ENCODE measurements at places on chromosomes 12 and 14.

DNA sequence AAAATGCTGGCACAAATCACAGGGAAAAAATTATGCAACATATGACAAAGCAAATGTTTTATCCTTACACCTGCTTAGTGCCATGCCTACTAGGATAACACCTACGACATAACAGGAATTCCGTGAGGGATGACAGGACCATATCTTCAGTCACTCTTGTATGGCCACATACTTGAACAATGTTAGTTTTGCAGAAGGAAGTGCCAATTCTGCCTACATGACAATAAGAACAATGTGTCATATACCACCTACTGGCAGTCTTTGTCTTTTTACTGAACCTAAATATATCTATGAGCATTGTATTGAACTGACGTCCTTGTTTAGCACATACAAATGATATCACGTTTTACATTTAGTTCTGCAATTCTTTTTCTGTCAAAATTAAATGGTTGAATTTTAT is 234.0 kb downstream of the ADAMTS20 start:
- no peak for DNase-seq

DNA sequence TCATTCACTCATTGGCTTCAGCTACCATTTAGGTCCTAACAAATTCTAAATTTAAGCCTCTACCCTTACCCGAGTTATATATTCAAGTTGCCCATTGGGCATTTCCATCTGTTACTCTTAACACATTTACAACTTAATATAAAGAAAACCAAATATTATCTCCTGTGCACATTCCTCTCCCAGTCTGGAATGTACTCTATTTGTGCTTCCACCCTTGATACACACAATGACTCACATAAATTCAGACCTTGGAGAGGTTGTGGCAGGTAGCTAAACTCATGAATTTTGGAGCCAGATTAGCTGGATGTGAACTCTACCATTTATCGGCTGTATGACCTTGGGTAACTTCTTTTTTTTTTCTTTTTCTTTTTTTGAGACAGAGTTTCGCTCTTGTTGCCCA is 51.1 kb downstream of the BRMS1L start:
- no peak for DNase-seq

DNA sequence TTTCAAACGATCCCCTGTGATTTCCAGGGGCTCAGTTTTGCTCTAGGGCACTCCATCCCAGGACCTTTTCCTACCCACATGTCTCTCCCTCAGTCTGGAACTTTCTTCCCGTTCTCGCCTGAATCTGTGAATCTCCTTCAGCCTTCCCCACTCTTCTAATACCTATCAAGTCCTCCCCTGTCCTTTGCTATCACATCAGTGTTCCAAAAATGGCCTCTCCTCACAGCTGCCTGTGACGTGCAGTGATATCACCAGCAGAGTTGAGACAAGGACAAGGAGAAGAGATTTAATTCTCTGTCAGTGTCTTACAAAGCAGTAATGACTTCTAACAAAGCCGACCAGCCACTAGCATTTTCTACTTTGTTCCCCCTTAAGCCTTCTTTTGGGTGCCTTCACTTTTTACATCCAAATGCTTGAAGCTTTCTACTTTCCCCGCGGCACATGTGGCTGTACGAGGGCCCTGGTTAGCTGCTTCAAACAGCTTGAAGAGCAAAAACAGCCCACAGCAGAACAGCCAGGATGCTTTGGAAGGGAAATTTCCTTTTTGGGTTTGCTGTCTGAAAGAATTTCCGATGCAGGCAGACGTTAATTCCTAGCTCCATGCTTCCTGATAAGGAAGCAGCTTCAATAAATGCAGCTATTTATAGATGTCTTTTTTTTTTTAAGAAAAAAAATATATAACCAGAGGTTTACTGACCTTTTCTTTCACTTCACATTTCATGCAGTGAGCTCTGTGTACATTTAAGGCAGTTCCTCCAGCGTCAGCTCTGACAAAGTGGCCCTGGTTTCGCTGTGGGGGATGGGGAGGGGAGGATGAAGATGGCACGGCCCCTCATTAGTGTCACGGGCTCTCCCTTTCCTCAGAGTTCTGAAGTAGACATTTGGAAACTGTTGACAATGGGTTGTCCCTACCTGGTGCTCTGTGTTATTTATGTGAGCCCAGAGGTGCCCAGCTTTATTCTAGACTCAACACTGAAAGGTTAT is 109.3 kb downstream of the ETV6 start:
- no peak for DNase-seq

- DNase-seq: no peak
Measured at GRCh38 chr14:102028733-102029132, 58.1 kb downstream of the HSP90AA1 start.

GRCh38 chr14:92282669-92283068 is 40.3 kb upstream of the SLC24A4 start:
- no peak for DNase-seq

GRCh38 chr12:68119250-68119649 is 40.3 kb downstream of the IFNG start:
- DNase-seq: no peak

DNA sequence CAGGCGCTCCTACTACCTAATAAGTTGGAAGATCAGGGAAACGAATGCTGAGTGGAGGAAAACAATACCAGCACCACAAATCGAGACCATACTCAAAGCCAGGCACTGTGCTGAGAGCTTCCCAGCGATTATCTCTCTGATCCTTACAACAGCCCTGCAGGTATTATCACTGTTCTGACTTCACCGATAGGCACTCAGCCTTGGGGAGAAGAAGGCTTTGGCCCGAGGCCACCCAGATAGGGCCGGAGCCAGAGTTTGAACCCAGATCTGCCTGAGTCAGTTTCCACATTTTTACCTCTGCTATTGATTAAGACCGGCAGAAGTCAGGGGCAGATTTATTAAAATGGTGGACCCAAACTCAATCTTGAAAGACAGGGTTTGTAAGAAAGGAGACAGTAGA is 4.9 kb downstream of the SVOP start:
- DNase-seq: no peak

- no peak for DNase-seq
Measured at GRCh38 chr14:80212023-80212397, 706 bp upstream of the DIO2 start.

DNA sequence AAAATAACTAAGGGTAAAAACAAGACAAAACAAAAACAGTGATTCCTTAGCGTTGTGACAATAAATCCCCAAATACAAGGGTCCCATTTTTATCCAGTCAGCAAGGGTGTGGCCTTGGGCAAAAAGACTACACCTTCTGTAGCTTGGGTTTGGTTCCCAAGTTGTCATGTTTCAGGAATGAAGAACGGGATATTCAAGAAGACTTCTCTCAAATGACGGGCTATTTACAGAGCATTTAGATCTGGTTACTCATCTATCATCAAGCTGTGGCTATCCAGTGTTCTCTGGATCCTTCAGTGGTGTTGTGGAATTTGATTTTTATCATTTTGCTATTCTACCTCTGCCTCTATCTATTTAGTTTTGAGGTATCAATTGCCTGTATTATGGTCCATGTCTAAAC is 219.7 kb downstream of the SLC25A21 start:
- DNase-seq: no peak

DNA sequence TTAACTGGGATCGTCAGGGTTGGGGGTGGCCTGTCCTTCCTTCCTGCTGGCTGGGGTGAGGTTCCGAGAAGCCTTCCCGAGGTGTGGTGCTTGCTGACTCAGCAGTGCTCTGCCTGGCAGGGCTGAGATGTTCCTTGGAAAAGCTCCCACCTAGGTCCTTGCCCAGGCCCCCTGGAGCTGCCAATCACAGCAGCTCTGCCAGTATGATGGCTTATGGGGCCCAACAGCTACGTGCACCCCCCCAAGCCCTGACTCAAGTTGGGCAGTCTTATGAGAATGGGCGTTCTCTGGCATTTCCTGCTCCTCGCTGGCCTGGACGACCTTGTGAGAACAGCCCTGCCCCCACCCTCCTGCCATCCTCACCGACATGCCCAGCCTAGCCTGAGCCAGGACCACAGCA is 292.2 kb upstream of the CRY1 start:
- DNase-seq: no peak

- DNase-seq: no peak
Measured at GRCh38 chr14:31212893-31213292, 5.3 kb upstream of the HECTD1 start.

GRCh38 chr14:26856876-26857518 is 259.2 kb upstream of the NOVA1 start:
- no peak for DNase-seq

DNA sequence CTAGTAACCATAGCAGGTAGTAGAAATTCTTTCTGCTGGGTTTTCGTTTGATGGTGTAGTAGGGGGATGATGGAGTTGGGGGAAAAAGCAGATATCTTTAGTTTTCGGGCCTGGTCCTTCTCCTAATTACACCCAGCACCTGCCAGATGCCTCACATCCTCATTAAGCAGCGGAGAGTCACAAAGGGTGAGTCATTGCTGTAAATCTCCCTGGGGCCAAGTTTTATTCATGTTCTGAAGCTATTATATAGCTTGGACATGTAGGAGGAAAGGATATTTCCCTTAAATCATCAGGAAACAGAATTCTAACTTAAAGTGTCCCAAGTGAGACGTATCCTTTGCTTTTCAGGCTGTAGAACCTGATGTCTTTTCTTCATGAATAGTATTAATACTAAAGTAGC is 4.9 kb upstream of the NECAP1 start:
- no peak for DNase-seq

DNA sequence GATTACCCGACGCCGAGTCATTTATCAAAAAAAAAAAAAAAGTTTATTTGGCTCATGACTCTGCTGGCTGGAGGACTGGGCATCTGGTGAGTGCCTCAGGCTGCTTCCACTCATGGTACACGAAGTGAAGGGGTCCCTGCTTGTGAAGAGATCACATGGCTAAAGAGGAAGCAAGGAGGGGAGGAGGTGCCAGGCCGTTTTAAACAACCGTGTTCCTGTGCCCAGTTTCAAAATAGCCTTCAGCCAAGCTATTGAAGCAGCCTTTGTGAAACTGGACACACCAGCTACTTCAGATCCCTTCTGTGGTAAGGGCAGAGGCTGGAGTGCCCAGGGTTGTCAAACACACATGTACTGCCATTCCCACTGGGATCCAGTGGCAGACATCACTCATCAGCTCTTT is 7.6 kb downstream of the POP5 start:
- DNase-seq: no peak

DNA sequence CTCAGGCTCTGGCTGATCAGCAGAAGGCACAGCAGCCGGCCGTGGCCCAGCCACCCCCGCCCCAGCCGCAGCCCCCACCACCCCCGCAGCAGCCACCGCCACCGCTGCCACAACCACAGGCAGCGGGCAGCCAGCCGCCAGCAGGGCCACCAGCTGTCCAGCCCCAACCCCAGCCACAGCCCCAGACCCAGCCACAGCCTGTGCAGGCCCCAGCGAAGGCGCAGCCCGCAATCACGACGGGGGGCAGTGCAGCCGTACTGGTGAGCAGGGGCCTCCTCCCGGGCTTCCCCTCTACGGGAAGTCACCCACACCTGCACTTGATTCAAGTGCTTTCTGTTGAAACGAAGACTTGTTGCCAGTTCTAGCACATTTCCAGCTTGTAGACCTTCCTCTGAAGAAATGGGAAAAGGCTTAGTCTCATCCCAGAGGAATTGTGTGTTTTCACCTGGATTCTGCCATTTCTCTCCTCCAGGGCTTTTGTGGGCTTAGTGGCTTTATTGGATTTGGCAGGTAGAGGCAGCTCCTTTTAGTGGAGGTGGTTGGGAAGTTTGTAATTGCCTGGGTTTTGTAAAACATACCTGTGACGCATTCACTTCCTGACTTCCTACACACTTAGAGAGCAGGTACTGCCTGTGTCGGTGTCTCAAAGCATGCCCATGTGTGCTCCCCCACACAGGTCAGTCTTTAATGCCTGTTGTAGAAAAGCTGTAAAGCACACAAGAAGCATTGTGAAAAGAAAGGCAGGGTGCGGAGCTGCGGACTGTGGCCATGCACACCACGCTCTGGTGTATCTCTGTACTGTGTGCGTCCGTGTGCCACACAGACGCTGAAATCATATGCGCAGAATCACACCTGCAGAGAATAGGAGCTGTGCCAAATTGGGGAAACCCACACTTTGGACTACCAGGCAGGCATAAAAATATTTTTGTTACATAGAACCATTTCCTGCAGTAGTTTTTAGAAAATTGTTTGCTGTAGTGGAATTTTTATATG is 90.5 kb downstream of the DDX51 start:
- DNase-seq: no peak

- no peak for DNase-seq
Measured at GRCh38 chr14:28382444-28383190, 384.0 kb upstream of the FOXG1 start.

DNA sequence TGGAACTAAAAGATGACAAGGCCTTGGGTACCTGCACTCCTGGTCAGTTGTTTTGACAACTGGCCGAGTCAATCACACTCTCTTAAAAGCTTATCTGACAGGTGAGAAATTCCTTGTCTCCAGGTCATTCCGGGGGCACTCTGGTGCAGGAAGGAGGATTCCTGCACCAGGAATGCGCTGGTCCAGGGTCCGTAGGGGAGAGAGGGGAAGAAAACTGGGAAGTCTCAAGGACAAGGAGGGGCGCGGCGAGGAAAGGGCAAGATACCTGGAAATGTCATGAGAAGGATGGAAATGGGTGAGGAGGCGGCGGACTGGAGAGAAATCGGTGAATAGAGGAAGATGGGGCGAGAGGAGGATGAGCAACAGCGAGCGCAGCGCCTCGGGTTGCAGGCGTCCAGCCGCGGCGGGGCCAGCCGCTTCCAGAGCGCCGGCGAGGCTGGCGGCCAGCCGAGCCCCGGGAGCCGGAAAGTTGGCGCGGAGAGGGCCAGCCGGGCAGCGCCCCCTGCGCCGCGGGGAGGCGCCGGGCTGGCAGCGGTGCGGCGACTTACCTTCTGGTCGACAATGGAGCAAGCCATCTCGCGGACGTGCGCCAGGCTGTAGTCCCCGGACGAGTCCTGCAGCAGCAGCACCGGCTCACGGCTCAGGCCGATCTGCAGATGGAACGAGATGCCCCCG is 809 bp downstream of the PRKD1 start:
- DNase-seq: peak; percentile 21

DNA sequence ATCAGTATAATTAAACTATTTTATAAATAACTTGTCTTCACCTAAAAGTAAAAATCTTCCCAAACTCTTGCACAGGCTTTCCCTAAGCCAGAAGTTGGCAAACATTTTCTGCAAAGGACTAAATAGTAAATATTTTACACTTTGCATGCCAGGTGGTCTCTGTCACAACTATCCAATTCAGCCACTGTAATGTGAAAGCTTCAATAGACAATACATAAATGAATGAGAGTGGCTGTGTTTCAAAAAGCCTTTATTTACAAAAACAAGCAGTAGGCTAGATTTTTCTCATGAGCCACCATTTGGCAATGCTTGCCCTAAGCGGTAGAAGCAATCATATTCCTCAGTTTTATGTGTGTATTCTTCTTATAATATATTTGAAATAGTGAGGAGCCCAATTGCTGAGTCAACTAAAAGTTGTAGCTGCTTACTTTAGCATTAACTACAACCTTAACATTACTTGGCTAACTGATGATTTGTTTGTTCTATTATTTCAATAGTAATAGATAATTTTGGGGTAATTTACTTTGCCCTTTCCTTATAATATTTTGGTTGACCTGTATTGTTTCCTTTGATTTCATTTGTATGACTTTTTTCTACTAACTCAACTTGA is 236.0 kb upstream of the SYT1 start:
- DNase-seq: no peak

Measured in gastrocnemius medialis (tissue), 4 donors.